ENCODE measurements at places on chromosomes 7 and 10.

GRCh38 chr7:43756368-43757072 lies 2.0 kb upstream of the BLVRA start:
- DNase-seq: peak; percentile 7

GRCh38 chr7:88102675-88103074 lies 117.2 kb downstream of the SRI start:
- DNase-seq: no peak

DNA sequence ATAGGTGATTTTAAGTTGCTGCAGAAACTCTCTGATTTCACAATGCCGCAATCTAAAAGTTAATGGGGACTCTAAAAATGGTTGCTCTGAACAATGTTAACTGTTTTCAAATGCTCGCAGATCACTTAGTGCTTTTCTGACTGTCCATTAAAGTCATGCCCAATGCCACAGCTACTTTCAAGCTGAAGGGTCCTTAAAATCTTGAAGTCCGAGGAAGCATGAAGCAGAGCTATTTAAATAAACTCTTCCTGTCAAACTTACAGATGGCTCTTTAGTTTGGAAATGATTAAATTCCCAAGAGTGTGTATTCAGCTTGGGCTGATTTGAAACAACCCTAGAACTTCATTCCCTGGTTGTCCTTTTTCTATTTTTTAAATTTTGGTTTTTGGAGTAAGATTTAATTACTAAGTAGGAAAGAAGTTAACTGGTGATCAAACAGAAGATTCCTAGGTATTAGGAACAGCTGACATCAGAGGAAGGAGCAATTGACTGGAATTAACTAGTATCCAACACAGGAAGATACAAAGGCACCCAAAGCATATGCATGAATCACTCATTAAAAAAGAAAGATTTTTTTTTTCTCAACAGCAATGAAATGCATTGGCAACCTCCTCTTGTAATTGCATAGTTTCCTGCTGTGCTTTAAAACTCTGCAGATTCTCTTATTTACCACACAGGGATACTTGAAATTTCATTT lies 105.1 kb downstream of the NRP1 start:
- DNase-seq: no peak

DNA sequence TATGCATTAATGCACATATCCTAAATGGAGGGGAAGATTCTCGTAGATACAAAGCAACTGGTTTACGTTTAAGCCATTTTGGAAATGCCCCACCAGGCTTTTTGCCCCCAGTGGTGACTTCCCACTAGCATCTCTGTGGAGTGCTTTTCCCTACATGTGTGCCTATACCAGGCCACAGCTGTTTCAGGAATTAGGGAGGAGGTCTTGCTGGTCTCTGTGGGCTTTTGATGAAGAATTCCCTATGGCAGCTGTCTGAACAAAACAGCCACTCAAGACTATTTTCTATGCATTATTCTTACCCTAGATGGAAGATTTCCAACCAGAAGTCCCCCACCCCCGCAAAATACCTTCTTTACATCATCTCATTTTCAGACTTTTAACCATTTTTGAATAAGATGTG lies 52.0 kb upstream of the NMT2 start:
- DNase-seq: no peak

GRCh38 chr7:88268051-88268450 lies 38.6 kb downstream of the STEAP4 start:
- DNase-seq: no peak

DNA sequence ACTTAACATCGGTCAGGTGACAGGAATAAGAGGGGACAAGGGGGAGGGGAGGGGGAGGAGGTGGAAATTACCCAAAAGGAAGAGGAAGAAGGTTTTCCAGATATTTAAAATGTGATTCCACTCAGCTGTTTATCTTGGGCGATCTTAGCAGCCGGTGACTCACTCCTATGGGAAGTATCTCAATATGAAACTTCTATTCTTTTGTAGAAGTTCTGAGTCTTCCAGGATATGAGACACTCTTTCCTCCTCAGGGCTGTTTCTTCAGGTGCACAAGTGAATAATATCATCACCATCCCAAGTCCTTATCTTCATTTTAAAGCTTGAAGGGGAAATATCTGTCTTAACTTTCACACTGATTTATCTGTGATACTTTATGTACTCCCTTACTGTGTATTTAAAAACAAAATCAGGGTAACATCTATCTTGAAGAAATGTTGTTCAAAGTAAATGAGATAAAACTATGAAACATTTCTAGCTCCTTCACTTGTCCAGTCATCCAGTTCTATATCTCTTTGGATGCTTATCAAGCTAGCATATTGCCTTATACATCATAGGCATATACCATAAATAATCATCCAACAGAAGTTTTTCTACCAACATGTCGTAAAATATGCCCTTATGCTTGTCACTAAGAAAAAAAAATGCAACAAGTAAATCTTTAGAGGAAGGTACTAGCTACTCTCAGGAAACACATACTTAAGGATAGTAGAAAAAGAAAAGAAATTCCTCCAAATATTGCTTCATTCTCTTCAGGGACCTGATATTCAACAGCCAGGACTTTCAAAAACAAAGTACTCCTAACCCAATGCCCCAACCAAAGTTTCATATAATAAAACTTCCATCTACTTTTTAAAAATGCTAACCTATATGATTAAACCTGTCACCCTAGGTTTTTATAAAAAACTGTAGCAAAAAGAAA lies 13.7 kb downstream of the DOCK4 start:
- peak; percentile 62 for DNase-seq

DNA sequence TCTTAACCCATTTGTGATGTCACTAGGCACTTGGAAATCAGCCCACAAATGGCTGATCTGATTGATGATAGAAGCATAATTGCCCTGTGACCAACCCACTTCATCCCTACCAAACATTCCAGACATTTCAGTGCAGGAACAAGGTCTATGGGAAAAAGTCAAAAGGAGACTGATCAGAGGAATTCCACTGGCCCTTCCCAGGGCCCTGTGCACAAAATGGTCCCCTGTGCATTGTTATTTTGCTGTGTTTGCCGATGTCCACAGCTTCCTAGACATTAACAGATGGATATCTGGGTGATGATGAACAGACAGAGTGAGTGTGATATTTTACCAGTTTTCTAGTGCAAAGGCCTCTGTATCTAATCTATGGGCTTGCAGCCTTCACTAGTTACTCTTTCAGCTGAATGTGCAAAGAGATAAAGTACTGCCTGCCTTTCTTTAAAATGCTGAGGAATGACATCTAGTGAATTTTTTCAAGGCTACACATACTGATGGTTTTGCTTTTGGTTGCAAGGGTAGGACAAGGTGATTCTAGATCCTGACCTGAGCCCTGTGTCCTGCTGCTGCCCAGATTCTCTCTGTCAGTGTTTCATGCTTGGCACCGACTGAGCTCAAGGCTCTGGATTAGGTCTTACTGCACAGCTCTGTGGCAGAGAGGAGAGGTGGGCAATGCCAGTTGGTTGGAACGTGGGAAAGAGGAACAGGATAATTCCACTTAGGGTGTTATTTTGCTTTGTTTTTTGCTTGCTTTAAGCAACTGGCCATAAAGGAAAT lies 55.4 kb downstream of the CALD1 start:
- no peak for DNase-seq

DNA sequence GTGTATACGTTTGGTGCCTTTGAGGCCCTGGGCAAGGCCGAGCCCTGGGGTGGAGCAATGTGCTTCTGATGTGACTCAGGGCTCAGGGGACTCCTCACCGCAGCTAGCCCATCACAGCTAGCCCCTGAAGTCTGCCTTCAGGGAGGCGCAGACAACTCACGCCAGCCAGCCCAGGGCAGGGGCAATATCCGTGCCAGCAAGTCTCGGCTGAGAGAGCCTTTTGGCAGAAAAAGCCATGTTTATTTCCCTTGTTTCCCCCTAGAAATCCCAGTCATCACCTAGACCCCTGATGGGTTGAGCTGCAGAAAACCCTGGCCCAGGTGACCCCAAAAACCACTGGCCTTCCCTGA lies 90.4 kb downstream of the CHST15 start:
- DNase-seq: no peak

GRCh38 chr7:106982415-106982814 lies 62.1 kb upstream of the PRKAR2B start:
- DNase-seq: no peak

DNA sequence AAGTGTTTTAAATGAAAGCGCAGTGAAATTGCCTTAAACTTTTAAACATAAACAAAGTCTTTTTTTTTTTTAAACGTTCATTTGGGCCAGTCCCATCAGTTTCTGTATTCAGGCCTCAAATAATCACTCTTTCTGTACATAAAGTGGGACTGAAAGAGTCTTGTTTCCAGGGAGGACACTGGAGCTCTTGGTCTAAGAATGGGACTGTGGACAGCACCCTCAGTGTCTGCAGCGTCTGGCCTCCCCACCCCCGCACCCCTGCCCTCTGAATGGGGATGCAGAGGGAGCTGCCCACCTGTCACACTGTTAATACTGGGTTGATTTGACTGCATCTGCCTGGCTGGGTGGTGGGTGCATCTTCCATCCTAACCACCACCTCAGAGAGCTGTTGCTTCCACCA lies 5.2 kb downstream of the ZNF365 start:
- no peak for DNase-seq

- DNase-seq: no peak
These were observed 239.5 kb downstream of the PLXNA4 start for GRCh38 chr7:132336797-132337196.

- no peak for DNase-seq
These were observed 99.3 kb upstream of the SORCS3 start for GRCh38 chr10:104541820-104542219.

DNA sequence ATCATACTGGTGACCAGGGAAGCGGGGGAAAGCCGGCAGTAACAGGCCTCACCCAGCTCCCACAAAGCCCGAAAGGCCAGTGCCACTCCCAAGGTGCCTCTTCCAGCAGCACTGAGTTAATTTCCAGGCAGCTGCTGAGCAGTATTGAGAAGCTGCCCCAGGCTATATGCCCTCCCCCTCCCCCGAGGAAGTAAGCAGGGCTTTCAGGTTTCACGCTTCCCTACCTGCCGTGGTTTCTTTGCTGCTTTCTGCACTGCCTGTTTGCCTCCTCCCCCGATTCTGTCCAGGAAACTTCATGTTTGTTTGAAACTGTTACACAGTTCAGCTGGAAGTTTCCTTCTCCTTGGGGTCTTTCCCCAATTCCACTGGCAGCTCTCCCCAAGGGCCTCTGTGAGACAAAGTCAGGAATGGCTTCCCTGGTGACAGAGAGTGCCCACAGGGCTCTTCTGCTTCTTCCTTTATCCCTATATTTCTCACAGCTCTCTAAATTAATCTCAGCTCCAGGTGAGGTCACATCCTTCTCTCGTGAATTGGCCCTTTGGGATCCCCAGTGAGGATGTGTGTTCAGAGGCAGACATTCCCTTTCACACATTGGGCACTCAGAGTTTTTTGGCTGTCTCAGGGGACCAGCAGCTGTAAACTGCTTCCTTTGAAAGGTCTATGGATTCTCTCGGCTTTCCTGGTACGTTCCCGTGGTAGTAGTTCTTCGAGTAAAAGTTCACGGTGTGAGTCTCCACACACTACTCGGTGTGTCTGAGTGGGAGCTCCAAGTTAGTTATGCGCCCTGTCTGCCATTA lies 19.4 kb downstream of the C1GALT1 start:
- no peak for DNase-seq

DNA sequence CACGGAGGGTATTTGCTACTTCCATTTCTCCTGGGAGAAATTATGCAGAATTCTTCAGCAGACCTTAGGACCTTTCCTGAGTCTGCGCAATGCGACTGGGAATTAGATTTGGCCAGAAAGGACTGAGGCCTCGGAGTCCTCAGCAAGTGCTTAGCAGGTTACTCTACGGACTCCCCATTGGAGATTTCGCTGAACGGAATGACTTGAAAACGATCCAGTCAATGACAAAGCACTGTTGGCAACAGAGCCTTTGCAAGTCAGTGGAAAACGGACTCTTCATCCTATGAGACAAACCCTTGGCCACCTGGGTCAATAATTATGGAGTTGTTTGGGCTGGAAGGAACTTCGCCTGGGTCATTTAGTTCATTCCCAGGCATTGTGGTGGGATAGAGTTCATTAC lies 107.4 kb downstream of the FAM204A start:
- DNase-seq: no peak

- no peak for DNase-seq
These were observed 8.8 kb upstream of the NOD1 start for GRCh38 chr7:30487371-30487770.

DNA sequence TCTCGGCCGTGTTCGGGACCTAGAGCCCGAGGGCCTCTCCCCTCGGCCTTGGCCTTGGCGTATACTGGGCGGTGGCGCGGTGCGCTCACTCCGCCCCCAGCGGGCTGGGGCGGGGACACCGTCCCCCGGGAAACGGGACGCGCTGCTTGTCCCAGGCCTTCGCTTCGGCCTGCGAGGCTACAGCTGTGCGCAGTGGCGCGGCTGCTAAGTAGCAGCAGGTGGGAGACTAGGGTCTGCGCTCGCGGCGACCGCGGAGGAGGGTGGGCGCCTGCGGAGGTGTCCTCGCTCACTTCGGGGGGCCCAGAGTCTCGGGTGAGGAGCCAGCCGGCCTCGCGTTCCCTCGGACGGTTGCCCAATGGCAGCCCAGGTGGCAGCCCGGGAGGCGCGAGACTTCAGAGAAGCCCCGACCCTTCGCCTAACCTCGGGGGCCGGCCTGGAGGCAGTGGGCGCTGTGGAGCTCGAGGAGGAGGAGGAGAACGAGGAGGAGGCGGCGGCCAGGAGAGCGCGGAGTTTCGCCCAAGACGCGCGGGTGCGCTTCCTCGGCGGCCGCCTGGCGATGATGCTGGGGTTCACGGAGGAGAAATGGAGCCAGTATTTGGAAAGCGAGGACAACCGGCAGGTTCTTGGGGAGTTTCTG lies at the start of gene DNAH11:
TSS of gene DNAH11 (plus strand) at position 149 of the 637 bp plus-strand sequence. CDS start at position 356, 207 bp downstream.
- no peak for DNase-seq

DNA sequence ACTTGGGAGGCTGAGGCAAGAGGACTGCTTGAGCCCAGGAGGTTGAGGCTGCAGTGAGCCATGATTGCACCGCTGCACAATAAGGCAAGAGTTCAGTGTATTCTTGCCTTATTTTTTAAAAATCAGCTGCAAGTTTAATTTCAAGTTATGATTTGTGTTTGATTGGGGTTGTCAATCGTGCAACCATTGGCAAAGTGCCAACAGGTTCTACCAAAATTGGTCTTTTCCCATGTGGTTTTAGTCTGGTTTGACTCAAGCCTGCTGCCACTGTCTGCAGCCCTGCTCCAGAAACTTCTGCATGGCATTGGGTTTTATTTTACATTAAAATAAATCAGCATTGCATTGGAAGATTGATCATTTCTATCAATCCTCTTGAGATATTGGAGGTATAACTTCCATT lies 72.7 kb downstream of the PTPRE start:
- DNase-seq: no peak

GRCh38 chr7:81367326-81367931 lies 402.4 kb downstream of the HGF start:
- DNase-seq: no peak

DNA sequence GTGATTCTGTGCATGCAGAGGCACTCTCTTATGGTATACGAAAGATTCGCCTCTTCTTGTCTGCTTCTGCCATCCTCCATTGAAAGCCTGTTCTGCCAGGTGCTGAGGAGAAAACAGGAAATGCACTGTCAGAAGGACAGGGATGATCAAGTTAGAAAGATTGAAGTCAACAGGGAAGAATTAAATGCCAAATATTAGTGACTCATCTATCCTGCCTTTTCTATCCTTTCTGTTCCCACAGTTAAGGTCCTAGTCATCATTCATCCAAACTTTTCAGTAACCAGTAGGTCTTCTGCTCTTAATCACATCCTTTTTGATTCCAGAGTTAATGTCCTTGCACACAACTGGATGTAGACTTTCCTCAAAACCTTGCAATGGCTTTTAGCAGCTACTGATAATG lies 4.8 kb upstream of the ZNF783 start:
- DNase-seq: no peak

GRCh38 chr7:33108554-33109004 lies 625 bp downstream of the RP9 start:
- DNase-seq: no peak

Data from amniotic stem cell (primary cell).